ENCODE measurements at places on chromosomes 2 and 18. TPM values are rescaled to one million over a fixed set of nuclear protein-coding genes. Genes with fewer than 3 reads are reported as not detected.

FAP gene
- total RNA-seq = 0.58 TPM

TSPYL6 gene
- not detected for total RNA-seq

SULT1C4 gene
- total RNA-seq = 1.7 TPM

C18orf63 gene
- not detected for total RNA-seq

ELOA2 gene
- not detected for total RNA-seq

GDF7 gene
- total RNA-seq = 3.5 TPM

- no peak for DNase-seq
Observed at GRCh38 chr18:76005632-76006208, 489.3 kb downstream of the ZNF516 start.

DNA sequence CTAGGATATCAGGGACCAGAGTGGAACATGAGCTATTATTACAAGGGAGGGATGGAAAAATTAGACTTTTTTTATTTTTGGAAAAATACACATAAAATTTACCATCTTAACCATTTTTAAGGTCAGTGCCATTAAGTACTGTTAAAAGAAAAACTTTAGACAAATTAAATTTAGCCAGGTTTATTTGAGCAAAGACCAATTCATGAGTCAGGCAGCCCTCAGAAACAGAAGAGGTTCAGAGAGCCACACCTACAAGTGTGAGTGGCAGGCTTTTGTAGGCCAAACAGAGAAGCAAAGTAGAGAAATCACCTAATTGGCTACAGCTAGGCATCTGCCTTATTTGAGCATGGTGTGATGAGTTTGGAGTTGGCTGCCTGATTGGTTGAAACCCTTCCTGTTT lies 301.3 kb upstream of the RAB12 start:
- DNase-seq = no peak

- DNase-seq = no peak
Observed at GRCh38 chr2:116988303-116988702, 826.2 kb upstream of the DDX18 start.

DNA sequence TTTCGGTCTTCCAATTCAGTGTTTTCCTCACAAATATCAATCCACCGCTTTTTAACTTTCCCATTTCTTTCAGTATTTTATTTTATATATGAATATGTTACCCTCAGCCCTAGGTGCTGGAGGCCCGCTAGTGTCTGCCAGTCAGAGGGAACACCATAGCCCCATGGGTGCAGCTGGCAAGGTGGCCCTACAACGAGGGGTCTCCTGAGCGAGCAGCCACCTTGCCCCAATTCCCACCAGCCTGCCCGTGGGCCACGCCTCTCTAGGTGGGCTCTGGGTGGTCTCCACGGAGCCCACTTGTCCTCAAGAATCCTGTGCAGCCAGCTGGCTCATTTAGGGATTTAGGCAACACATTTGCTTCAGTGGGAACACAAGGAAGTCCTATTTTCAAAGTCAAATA lies 72.5 kb upstream of the RGPD5 start:
- no peak for DNase-seq

DNA sequence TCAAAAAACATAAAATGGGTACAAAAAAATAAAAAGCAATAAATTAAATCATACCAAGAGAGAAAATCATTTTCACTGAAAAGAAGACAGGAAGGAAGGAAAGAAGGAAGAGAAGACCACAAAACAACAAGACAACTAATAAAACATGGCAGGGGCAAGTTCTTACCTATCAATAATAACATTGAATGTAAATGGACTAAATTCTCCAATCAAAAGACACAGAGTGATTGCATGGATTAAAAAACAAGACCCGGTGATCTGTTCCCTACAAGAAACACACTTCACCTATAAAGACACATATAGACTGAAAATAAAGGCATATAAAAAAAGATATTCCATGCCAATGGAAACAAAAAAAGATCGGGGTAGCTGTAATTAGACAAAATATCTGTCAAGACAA lies 82.6 kb upstream of the CERS6 start:
- DNase-seq = no peak

DNA sequence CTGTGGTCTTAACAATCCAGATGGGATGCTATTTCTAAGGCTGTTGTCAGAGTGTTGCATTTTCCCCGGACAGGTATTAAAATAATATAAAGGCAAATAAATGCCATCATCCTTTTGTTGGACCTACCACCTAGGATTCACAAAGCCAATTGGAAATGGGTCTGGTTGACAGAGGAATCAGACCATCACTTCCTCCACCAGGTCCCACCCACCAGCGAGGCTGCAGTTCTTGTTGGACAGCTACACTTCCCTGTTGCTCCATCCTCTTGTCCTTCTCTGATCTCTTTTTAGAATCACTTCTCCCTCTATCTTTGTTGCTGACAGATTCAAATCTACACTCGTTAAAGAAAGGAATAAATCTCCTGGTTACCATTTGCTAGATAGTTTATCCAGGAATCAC lies 1.1 kb downstream of the TMEM169 start:
- no peak for DNase-seq

DNA sequence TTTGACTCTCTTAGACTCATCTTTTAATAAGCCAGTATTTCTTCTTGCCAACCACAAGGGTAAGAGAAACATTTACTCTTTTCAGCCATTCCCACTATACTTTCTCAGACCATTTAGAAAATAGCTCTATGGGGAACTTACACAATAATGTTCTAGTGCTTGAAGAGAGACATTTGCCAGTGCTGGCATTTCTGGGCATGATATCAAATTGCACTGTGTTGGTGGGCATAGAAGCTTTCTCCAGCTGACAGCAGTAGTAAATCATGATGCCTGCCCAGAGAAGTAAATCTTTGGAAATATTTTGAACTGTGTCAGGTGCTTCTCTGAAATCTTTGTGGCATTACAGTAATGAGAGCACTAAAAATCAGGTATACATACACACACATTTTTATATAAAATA lies 346.6 kb downstream of the CBLN2 start:
- DNase-seq = no peak

GRCh38 chr2:17877811-17878280 lies 621 bp upstream of the KCNS3 start:
- no peak for DNase-seq

GRCh38 chr2:17759805-17760204 lies 5.9 kb downstream of the GEN1 start:
- peak; percentile 65 for DNase-seq

DNA sequence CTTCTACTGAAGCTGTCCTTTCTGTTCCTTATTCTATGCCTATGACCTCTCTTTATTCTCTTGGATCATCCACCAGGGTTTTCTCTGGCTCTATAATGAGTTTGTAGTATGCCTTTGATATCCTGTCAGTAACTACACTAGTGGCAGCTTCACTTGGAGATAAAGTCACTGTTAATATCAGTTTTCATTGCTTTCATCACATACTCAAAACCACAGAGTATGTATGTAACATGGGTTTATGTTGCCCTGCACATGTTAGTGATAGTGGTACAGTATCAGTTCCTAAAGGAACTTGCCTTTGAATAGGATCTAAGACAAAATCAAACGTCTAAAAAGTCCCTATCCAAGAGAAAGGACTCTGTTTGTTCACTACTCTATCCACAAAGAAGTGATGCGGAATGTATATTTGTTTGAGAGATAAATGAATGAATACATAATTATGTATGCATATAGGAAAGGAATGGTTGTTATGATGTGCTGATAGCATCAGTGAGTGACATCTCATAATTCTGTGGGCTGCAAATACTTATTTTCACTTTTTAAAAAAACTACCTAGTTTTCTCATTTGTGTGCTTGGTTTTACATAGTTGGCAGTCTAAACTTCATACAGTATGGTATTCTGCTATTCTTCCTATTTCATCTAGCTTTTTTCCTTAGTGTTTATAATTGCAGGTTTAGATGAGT lies 45.1 kb downstream of the TET3 start:
- DNase-seq = no peak

- no peak for DNase-seq
Observed at GRCh38 chr2:43377327-43377726, 150.9 kb upstream of the ZFP36L2 start.

GRCh38 chr2:53690876-53691275 lies 76.7 kb upstream of the CHAC2 start:
- no peak for DNase-seq

DNA sequence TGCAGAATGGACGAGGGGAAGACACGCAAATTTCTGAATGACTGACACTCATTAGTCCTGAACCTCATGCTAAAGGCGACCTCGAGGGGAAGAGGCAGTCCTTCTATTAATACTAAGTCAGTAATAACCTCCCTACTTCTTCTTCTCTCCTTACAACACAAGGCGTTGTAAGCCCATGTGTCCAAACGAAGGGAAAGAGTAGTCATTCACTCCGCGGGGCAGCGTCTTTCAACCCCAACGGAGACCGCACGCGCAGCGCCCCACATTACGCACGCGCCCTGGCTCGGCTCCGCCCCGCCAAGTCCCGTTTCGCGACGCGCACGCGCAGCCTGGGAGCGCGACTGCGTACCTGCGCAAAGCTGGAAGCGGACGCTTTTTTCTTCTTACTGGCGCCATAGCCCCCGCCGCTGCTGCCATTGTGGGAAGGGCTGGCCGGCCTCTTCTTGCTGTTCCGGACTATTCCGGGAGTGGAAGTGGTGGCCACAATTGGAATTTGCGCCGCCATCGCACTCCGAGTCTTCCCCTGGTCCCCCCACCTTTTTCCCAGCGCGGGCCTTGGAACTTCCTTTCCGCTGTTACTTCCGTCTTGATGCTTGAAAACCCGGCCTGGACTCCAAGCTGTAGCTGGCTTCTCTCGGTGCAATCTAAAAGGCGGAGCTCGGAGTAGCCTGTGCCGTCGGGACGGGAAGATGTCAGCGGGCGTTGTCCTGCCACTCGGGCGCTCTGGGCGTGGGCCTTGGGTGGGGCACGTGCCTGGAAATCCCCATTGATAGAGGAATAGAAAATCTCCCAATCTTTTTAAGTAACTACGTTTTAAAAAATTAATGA lies at the start of gene INO80C:
Gene INO80C (minus strand): TSS at position 591 of the 828 bp plus-strand sequence. CDS start 86 bp downstream, at position 505.
- peak; percentile 95 for DNase-seq

GRCh38 chr18:5983488-5983887 lies 88.2 kb upstream of the TMEM200C start:
- DNase-seq = no peak

GRCh38 chr2:51013079-51013932 lies 18.6 kb downstream of the NRXN1 start:
- peak; percentile 77 for DNase-seq

GRCh38 chr2:238475034-238475433 lies 48.3 kb downstream of the ASB1 start:
- DNase-seq = no peak

DNA sequence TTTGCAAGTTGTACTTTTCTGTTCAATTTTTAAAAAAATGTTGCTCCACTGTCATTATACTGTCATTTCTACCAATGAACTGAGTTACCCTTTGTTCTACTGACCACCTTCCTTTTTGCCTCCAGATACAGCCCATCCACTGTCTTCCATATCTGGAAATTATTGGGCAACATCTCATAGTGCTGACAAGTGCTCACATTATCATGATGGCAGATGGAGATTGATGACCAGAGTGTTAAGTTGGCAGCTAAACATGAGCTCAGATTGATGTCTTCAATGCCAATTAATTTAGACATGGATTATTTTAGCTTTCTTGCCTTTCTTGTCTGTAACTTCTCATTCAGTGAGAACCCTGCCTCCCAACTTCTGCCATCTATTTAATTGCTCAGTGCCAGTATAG lies 76.6 kb downstream of the KIAA1328 start:
- no peak for DNase-seq

DNA sequence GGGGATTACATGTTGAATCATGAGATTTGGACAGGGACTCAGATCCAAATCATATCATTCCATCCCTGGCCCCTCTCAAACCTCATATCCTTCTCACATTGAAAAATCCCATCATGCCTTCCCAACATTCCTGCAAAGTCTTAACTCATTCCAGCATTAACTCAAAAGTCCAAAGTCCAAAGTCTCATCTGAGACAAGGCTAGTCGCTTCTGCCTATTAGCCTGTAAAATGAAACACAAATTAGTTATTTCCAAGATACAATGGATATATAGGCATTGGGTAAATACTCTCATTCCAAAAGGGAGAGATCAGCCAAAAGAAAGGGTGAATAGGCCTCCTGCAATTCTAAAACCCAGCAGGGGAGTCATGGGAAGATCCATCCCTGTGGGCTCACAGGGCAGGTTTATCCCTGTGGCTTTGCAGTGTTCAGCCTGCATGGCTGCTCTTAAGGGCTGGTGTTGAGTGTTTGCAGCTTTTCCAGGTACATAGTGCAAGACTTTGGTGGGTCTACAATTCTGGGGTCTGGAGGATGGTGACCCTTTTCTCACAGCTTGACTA lies 21.2 kb upstream of the SLC14A1 start:
- no peak for DNase-seq

DNA sequence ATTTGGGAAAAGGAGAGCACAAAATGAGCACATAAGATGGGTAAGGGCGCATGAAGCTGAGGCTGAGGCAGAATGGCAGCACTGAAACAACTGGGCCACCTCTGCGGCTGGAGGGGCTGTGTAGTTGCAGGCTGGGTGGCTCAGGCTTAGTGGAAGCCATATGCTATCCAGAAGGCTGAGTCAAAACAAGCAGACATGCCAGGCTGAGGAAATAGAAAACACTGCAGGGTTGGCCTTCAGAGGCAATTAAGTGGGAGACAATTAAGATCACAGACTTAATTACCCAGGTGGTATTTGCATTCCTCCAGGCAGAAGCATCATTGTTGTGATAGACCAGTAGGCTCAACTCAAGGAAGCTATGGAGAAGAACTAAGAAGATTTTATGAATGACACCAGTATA lies 11.4 kb upstream of the XPO1 start:
- DNase-seq = no peak

- no peak for DNase-seq
Observed at GRCh38 chr2:10501980-10502802, 54.1 kb upstream of the ODC1 start.

- no peak for DNase-seq
Observed at GRCh38 chr2:118250463-118250862, 162.2 kb downstream of the INSIG2 start.

DNA sequence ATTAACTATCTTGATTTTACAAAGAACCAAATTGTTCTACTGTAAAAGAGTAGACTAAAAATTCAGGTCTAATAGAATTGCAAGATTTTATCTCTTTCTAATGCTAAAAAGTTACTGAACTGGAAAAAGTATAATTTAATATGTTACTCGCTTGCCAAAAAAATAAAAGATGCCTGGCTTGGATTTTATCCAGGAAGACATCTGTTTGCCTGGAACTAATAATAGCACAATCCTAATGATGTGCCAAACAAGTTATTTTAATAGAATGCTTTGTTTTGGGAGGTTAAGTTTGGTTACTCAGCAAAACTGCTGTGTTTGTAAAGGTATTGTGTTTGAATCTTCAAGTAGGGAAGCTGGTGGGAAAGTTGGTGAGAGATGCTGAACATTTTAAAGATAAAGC lies 19.4 kb upstream of the ZSWIM2 start:
- DNase-seq = no peak
